ENCODE measurements at places on chromosomes 3 and 15. TPM values are rescaled to one million over a fixed set of nuclear protein-coding genes. Genes with fewer than 3 reads are reported as not detected.

DNA sequence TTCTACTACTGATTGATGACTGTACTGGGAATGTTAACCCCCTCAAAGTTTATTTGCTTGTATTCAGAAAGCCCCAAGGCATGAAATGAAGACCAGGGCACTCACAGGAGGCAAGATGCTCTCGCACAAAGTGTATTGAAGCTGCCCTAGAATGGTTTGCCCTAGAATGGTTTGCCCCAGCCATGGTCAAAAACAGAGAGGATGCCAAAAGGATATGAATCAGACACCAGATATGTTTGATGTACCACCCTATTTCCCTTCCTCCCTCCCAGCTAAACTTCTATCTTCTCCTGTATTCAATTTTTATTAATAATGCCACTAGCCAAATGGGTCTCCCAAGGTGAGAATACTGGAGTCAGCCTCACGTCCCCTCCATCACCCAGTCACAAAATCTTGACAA, 101.3 kb downstream of the TMCO5A start:
- no peak for DNase-seq

SCN11A gene
- total RNA-seq, result not detected

GRCh38 chr3:176988795-176989194, 208.5 kb downstream of the TBL1XR1 start:
- DNase-seq, result no peak

CYP11A1 gene
- total RNA-seq, result 0.30 TPM

EFCC1 gene
- total RNA-seq, result not detected

GRCh38 chr3:170397685-170398084, 21.0 kb upstream of the CLDN11 start:
- no peak for DNase-seq

DNA sequence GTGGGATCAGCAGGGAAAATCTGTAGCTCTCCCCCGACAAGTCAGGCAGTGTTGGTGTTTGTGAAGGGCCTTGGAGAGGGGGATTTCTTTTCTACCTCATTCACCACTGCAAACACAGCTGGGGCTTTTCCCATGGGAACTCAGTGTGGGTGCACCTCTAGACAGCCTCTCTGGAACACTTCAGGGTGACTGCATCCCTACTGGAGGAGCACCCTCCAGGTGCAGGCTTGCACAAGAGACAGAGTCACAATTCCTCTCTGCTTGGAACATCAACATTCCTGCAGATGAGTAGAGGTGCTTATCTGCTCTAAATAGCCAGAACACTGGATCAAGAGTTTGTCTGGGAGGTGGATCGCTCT, 72.7 kb upstream of the AKAP13 start:
- DNase-seq, result no peak

DNA sequence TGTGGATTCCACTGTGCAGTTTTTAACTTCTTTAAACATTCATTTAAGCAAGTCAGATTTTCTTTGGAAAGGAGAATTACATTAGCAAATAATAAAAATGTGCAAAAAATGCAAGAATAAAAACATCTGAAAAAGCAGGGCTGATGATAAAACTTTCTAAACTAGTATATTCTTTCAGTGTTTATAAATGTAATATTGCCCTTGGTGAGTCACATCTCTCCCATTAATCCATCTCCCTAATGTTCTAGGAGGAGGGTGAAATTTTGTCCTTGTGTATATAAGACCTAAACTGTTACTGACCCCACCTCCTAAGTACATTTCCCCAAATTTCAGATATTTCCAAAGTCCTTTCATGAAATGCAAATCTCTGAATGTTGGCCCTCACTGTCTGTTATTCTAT, 28.5 kb upstream of the DCUN1D1 start:
- no peak for DNase-seq
